ENCODE measurements at places on chromosomes 13 and 19.

DNA sequence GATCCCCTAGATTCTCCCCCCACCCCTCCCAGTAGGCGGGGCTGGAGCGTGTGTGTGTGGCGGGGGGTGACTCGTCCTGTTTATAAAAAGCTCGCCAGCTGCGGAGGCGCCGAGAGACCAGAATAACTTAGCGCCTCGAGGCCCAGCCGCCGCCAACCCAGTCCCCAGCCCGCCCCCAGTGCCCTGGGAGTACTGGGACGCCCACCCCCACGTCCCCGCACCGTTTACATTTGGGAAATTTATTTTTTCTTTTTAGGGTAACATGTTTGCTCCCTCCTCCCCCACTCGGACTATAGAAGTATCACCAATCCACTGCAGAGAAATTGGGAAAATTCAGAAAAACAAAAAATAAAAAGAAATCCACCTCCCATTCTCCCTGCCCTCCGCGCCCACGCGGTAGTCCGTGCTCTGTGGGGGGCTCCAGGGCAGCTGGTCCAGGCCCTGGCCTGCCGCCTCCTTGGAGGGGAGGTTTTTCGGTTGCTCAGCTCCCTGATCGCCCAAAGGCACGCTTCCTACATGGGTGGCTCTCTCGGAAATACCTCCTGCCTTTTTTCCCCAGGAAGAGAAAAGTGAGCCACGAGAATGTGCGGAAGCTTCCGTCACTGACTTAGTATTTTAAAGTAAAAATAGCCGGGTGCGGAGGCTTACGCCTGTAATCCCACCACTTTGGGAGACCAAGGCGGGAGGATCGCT lies 1.5 kb upstream of the RAB3A start:
- DNase-seq, result peak; percentile 59

- DNase-seq, result no peak
Measured at GRCh38 chr13:90997951-90998350, 349.5 kb upstream of the MIR17HG start.

- no peak for DNase-seq
Measured at GRCh38 chr19:44782729-44783128, 5.0 kb downstream of the CBLC start.

DNA sequence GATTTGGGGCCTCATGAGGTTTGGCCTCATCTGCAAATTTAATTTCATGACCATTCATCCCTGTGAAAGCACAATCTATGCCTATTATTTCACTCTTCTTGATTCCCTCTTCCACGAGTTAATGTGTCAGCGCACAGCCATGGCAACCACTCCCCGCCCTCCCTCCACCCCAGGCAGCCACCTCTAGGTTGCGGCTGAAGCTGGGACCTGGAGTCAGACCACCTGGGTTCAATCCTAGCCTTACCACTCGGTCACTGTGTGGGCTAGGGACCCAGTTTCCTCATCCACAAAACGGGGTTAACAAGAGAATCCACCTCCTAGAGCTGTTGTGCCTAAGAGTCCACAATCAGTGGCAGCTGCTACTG lies 9.8 kb downstream of the CHST8 start:
- no peak for DNase-seq

DNA sequence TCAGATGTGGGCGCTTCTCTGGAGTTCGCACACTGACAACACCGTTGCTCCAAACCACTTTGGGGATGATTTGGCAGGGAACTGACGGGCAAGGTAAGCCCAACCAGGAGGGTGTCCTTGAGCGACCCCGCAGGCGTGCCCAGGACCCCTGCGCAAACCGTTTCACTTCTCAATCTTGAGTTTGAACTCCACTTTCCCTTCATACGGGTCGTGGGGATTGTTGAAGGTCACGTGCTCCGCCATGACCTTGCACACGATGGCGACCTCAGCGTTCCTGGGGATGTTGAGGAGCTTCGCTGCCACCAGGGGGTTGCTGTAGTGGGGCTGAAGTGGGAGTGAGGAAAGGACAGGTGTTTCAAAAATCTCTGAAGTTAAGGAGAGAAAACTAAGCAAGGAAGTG lies 8.8 kb downstream of the ATP4B start:
- DNase-seq, result no peak

- no peak for DNase-seq
Measured at GRCh38 chr19:41910992-41911888, 17.0 kb downstream of the ERFL start.

- DNase-seq, result peak; percentile 100
Measured at GRCh38 chr19:58572818-58573657, at the start of gene MZF1. TSS of gene MZF1 (minus strand) at chr19:58573335. CDS start at chr19:58571389, 1,946 bp downstream.

Data from activated CD8-positive, alpha-beta memory T cell treated with anti-CD3 and anti-CD28 coated beads, Interleukin-2, amount 50 U/mL, for 4 hours (primary cell).